Effector CD8-positive, alpha-beta T cell (primary cell): ENCODE measurements at places on chromosomes 12 and 14.

GRCh38 chr14:54854181-54854580 lies 48.4 kb downstream of the GCH1 start:
- DNase-seq, result no peak

DNA sequence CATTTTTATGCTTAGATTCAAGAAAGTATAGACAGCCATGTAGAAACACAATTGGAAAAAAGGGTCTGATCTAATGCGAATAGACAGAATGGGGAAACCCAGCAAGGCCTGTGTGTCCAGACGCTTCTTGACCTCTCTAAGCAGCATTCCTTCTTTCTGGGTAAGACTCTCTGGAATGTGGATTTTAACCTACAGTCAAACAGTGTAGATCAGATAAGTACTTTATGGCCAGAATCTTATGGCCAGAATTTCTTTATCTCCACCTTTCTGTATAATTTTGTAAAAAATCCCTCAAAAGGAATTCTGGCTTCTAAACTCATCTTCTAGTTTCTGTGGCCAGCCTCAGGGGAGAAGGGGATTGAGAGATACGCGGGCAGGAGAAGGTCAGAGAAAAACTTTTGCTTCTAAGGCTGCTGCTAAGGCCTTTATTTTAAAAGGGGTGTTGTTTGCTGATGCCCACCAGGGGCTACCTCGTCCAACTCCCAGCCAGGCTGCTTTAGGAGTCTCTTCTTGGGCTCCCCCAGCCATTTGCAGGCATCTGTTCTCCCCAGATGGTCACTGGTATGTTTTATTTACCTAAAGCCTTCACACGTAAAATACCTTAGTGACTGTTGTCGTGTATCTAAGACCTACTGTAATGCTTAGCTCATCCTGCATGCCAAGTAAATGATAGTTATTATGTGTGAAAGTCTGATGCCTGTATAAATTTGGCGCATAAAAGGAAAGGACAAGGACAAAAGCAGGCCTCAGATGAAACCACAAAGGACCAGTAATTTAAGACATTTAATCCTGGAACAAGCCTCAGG lies 68.4 kb downstream of the ANO6 start:
- no peak for DNase-seq

DNA sequence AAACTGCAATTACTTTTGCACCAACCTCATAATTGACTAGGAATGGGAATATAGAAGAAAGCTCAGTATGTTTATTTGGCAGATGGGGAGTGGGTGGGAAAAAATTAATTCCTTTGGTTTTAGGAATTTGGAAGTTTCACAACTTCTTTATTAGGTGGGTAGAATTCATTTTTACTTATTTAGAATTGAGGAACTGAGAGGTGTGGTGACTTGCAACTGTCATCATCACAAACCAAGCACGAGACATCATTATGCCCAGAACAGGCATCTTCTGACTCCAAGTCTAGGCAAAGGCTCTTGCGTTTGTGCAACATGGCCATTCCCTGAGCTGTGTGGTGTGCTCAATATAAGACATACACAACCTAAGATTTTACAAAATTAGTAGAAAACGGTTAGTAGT lies 380.0 kb downstream of the ATP23 start:
- no peak for DNase-seq

- DNase-seq, result no peak
Observed at GRCh38 chr14:93028724-93029076, 87.0 kb downstream of the ITPK1 start.

DNA sequence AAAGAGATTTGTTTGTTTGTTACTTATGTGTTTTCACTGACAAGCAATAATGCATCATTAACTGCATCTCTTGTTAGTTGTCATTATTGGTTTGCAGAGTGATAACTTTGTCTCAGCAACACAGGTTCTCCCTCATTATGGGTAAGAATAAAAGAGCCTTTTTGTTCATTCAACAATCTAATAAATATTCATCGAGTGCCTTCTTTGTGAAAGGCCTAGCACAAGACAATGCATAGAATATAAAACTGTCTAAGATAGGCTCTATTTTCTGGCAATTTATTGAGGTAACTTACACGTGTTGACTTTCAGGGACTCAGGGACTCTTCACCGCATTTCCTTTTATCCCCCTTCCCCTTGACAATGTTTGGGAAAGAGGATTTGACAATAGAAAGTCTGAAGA lies 95.5 kb upstream of the KRR1 start:
- DNase-seq, result no peak

GRCh38 chr12:100058482-100059029 lies 73.8 kb upstream of the ANKS1B start:
- no peak for DNase-seq

GRCh38 chr12:116169071-116169470 lies 108.4 kb downstream of the MED13L start:
- DNase-seq, result no peak

- no peak for DNase-seq
Observed at GRCh38 chr14:61661471-61662400, 33.6 kb upstream of the HIF1A start.

DNA sequence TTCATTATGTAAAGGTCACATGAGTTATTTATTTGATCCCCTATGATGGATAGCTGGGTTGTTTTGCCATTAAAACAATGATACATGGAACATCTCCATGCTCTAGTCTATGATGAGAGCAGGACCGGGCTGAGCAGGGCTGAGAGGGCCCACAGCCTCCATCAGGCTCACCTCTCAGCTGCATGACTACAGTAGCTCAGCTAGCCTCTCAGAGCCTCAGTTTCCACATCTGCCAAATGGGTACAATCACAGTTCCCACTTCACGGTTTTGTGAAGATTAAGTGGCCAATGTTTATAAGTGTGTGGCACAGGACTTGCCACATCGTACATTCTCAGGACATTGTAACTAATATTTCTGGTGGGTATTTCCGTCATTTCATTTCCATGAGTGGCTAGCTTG lies 19.9 kb upstream of the MYL2 start:
- DNase-seq, result no peak
